IMR-90 (cell line): ENCODE measurements at places on chromosomes 11 and 22.
A peak's percentile ranks its signal among the peaks of the same experiment; 100 is the strongest.

GRCh38 chr22:19643448-19644313 is 70.6 kb upstream of the SEPTIN5 start:
- no peak for DNase-seq

GRCh38 chr11:104725796-104726408 is 172.4 kb downstream of the CASP12 start:
- DNase-seq, result no peak

GRCh38 chr11:100876815-100877520 is 189.9 kb downstream of the ARHGAP42 start:
- peak; percentile 98 for DNase-seq

- peak; percentile 38 for DNase-seq
These were observed 219.6 kb downstream of the C11orf87 start for GRCh38 chr11:109641549-109641948.

DNA sequence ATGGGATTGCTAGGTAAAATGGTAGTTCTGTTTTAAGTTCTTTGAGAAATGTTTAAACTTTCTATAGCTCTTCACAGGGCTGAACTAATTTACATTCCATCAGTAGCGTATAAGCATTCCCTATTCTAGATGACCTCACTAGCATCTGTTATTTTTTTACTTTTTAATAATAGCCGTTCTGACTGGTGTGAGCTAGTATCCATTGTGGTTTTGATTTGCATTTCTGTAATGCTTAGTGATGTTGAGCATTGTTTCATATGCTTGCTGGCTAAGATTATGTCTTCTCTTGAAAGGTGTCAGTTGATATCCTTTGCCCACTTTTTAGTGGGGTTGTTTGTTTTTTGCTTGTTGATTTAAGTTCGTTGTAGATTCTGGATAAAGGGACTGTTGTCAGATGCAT is 35.9 kb downstream of the MMP27 start:
- peak; percentile 42 for DNase-seq

GRCh38 chr11:5666402-5666793 is 18.5 kb downstream of the TRIM5 start:
- peak; percentile 20 for DNase-seq

DNA sequence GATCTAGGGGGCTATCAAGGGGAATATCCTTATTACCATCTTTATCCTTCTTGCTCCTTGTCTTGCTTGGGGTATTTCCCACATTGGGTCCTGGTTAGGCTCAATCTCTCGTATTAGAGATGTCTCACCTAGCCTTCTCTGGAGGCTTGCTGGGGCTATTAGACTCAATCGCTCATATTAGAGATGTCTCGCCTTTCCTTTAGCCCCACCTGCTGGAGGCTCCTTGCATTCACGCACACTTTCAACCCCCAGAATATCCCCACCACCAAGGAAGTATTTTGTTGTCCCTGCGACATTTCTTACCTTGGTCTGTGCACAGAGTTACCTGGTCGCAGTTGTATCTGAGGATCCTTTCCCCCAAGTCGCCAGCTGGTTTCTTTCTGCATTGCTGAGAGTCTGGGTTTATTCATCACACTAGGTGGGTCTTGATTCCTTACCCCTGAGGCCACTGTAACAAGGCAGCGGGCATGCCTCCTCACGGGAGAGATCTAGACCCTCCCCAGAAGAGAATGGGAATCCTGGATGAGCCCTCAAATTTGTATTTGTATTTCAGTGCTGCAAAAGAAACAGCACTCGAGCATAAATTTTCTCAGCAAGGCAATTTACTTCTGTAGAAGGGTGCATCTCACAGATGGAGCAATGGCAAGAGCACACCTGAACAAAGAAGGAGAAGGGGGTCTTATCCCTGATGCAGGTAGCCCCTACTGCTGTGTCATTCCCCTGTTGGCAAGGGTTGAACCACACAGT is 15.9 kb upstream of the HYLS1 start:
- peak; percentile 31 for DNase-seq

DNA sequence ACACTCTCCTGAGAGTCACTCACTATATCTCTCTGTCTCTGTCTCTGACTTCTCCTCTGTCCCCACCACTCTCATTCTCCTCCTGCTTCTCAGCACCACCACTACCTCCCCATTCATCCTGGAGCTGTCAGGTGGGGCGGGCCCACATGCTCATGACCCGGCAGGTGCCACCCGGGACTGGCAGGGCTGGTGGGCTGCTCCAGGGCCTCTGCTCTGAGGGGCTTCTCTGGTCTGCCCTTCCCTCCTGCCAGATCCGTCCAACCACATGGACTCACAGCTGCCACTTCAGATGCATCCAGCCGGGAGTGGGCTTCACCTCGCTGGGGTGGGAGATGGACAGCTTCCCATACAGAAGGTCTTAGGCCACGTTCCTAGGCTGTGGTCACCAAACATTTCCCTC is 4.8 kb upstream of the EMID1 start:
- DNase-seq, result no peak
